ENCODE measurements at places on chromosomes 13 and 19. TPM values are rescaled to one million over a fixed set of nuclear protein-coding genes. Genes with fewer than 3 reads are reported as not detected.

DNA sequence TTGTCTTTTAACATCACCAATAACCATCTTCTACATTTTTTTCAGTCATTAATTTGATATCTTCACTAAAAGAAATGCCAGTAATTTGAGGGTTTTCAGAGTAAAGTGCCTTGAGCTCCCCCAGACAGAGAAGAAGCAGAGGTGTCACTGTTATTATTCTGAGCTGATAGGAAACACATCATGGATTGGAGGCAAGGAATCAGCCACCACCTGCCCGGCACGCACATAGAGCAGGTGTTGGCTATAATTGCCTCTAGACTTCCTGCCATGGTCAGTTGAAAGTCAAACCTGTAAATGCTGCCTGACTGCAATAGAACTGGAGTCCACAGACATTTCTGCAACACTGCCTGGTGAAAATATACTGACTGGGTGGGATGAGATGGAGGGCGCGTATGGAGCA, 776.6 kb downstream of the UQCRFS1 start:
- DNase-seq: no peak

Gene KLHL1
- total RNA-seq: not detected

DNA sequence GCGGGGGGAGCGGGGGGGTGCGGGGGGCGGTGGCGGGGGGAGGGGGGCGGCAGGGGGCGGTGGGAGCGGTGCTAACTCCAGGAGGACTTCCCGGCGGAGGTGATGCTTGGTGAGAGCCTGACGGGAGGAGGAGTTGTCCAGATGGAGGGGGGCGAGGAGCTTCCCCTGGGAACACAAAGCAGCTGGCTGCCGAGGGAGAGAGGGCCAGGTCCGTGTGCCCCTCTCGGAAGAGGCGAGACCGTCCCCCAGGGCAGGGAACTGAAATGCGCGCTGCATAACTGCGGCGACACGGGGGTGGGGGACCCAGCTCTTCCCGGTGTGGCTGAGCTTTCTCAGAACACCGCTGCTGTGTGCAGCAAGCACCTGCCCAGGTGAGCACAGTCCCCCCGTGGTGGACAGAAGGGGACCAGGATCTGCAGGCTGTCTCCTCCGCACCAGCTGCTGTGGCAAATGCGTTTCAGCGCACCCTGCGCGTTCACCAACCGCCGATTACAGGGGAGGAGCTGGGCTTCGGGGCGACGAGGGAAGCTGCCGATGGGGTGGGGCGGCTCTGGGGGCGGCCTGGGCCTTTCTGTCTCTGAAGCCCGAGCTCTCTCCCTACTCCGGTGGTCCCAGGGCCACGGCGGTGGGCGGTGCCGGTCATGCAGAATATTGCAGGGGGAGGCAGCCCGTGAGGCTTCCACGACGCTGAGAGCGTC, 54.7 kb upstream of the F7 start:
- DNase-seq: no peak

DNA sequence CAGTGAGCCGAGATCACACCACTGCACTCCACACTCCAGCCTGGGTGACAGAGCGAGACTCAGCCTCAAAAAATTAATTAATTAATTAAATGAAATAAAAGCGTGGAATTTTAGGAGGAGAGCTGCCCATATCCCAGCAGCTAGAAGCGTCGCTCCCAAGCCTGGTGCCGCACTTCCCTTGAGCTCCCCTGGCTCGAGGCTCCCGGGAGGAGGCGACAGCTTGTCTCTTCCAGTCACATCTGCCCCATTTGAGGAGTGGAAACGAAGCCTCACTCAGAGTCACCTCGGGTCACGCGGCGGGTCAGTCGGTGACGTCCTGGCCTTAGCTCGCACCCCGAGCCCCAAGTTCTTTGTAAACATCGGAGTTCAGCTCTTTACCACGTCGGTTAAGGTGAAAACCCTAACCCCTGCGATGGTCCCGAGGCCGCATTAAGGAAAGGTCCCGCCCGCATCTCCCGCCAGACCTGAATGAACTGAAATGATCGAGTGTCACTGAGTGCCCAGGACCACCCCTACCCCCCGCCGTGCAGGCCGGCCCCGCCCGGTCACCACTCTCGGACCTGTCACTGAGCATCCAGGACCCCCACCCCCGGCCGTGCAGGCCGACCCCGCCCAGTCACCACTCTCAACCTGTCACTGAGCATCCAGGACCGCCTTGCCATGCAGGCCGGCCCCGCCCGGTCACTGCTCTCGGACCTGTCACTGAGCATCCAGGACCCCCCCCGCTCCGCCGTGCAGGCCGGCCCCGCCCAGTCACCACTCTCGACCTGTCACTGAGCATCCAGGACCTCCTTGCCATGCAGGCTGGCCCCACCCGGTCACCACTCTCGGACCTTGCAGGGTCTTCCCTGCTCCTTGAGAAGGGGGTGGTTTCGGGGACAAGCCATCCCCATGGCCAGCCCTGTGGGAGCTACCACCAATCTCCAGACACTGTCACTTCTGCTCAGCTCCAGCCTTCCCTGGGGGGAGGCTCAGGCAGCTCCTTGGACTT, 176.9 kb downstream of the KDM4B start:
- DNase-seq: no peak

Measured in Caco-2 (cell line).